Stimulated activated CD8-positive, alpha-beta memory T cell treated with anti-CD3 and anti-CD28 coated beads, Interleukin-15, amount 100 ng/mL, for 48 hours (primary cell): ENCODE measurements at places on chromosomes 4 and X.

- no peak for DNase-seq
Observed at GRCh38 chrX:137549851-137550664, 15.9 kb upstream of the ZIC3 start.

DNA sequence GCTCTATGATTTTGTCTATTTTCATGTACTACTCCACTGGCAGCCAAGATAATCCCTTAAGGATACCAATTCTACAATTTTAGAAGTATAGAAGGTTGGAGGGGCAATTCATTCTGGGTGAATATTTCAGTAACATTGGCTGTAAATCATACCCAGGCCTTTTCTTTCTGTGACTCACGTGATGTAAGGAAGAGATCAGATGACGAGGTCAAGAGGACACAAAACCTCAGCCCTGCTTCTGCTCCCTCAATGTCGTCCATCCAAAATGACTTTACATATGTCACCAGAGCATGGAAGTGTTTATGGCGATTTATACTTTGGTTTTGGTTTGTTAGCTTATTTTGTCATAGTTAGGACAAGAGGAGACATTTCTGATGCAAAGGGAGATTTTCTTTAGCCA is 70.7 kb upstream of the SLC4A4 start:
- DNase-seq: no peak

DNA sequence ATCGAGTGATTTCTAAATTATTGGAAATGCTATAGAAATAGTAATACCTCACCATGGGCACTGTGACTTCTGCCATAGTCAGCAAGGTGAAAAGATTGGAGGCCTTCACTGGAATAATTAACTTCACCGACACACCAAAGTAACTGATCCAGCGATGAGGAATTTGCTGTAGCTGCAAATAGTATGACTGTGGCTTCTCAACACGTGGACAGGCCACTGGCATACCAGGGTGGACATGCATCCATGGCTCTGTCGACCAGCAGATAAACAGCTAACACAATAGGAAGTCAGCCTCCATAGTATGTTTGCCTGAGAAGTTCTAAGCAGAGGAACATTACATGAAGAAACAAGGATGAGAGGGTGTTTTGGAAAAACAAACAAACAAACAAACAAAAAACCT is 10.9 kb upstream of the FAT4 start:
- no peak for DNase-seq

- no peak for DNase-seq
Observed at GRCh38 chrX:132488180-132488705, 595 bp downstream of the MBNL3 start.

GRCh38 chrX:135015523-135016245 is 6.7 kb downstream of the RTL8B start:
- no peak for DNase-seq

DNA sequence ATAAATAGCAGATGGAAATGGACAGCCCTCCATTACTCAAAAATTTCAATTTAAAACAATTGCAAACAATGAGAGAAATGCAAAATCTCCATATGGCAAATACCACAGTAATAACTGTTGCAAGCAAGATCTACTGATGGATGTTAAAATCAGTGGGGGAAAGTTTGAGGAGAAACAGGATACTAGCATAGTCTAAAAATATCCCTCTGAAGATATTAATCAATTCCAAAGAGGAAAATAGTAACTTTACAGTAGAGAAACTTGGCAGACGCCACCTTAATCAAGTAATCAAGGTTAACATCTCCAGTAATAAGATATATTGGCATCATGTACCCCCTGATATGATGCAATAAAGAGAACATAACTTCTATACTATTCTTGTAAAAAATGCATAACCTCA is 344.8 kb downstream of the ZNF674 start:
- DNase-seq: no peak

DNA sequence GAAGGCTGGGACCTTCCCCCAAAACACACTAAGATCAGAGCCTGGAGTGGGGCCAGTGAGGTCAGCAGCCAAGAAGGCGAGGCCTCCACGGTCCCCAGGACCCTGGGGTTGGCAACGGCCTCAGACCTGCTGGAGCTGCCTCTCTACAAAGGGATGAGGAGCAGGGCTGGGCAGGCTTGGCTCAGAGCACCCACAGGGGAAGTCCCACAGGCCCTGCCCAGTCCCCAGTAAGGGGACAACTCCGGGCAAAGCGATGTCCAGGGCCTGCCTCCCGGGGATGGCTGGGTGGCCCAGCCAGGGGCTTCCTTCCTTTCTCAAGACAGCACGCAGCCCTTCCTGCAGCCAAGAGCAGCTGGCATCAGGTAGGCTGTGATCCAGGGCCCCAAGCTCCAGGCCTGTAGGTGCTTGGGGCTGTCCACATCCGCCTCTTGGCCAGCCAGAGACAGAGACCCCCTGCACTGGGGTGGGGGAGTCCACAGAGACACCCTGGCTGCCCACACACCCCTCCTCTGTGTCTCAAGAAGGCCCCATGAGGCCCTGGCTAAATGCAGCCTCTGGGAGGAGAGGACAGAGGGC is 5.7 kb downstream of the MXD4 start:
- DNase-seq: no peak

GRCh38 chr4:96093563-96093962 is 253.7 kb downstream of the PDHA2 start:
- no peak for DNase-seq

GRCh38 chr4:54545663-54546424 is 111.9 kb upstream of the KIT start:
- no peak for DNase-seq

GRCh38 chr4:147360301-147360700 is 120.6 kb upstream of the EDNRA start:
- no peak for DNase-seq
